Activated CD8-positive, alpha-beta memory T cell treated with anti-CD3 and anti-CD28 coated beads for 1 hour (primary cell): ENCODE measurements at places on chromosomes 7 and 10.

- no peak for DNase-seq
Observed at GRCh38 chr7:10474048-10474447, 499.6 kb upstream of the PHF14 start.

DNA sequence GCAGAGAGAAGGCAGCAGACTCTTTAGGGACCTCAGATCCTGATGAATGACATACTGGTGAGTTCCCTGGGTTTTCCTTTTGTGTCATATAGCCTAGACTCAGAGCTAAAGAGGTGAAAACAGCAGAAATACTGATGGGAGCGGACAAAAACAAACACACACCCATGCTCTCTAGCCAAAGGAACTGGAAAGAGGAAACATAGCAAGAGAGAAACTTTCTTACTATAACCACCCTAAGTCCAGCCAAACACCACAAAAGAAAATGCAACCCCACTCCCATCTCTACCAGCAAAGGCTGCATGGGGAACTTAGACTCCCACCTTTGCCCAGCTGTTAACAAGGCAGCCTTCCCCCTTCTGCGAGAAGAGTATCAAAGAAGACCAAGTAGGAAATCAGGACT is 16.3 kb downstream of the GSAP start:
- DNase-seq, result no peak

DNA sequence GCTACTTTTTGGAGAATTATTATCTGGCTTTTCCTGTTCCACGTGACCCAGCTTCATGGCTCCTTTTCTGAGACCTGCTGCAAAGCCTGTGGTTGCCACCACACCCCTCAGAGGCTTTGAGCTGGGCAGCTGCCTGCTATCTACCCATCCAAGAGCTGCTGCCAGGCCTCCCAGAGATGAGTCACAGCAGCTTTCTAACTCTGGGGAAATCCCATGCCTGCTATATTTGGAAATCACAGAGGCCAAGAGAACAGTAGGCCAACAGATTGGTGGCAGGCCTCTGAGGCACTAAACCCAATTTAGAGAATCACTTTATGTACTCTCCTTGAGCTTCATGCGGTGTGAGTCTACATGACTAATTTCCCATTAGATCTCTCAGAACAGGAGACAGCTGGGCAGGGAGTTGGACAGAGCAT is 35.2 kb downstream of the SGCE start:
- DNase-seq, result no peak

DNA sequence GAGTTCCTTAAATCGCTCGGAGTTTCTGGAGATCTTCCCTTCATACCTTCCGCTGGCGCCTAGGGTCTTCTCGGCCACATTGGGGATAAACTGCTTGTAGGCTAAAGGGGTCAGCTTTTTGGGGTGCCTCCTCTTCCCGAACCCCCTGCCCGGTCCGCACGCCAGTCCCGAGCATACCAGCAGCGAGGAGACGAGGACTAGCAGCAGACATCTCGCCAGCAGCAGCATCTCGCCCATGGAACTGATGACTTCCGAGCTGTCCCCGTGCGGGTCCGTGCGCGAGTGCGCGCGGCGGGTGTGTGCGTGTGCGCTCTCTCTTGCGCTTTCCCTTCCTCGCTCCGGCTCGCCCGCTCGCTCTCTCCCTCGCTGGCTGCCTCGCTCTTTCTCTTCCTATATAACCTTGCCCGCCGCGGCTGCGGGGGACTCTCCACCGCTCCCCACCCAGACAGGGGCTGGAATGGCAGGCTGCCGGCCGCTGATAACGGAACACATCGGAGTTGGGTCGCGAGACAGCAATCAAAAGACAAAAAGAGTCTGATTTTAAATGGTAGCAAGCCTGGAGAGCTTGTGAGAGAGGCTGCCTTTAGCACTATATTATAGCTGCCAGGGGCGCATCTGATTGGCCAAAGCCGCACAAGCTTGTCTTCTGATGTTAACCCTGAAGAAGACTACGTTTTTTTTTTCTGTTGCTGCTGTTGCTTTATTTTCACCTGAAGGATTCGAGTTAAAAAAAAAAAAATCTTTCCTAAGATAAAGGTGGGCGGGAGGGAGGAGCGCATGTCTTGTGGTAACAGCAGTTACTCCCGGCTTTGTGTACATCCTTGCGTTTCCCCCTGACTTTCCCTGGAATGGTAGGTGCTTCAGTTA is at the start of gene SHH:
TSS of gene SHH (minus strand) at position 569 of the 867 bp plus-strand sequence. CDS start at position 228, 341 bp downstream.
- no peak for DNase-seq

DNA sequence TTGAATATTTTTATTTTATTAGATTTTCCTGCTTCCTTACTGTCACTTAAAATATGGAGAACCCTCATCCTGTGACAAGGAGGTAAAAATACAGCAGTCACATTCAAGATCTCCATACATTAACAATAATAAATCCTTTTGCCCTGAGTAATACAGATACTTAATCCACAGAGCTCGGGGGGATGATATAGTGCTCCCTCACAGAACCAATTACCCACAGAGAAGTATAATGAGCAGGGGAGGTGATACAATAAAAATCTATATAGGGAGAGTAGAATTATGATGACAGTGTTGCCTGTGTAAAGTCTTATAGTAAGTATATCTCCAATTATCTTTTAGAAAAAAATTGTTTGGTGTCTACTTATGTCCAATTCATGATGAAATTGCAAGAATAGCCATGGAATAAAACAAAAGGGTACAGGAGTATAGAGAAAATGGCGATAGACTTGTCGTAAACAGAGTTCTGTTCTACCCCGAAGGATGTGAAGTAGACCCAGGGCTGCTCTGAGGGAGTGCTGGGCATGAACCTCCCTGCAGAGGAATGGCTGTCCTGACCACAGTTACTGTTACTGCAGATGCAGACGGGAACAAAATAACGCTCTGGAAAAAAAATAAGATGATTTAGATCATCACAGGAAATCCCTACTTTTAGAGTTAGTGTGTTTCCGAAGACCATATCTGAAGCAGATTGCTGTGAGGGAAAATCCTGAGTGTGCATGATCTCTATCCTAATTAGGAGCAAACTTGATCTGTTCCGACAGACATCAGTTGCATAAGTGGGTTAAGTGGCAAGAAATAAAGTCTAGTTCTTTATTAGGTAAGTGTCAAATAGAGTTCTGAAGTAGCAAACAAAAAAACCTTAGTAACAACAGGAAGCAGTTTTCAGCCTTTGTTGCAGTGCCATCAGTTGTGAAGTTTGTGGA is 123.7 kb downstream of the KAT6B start:
- DNase-seq, result no peak

DNA sequence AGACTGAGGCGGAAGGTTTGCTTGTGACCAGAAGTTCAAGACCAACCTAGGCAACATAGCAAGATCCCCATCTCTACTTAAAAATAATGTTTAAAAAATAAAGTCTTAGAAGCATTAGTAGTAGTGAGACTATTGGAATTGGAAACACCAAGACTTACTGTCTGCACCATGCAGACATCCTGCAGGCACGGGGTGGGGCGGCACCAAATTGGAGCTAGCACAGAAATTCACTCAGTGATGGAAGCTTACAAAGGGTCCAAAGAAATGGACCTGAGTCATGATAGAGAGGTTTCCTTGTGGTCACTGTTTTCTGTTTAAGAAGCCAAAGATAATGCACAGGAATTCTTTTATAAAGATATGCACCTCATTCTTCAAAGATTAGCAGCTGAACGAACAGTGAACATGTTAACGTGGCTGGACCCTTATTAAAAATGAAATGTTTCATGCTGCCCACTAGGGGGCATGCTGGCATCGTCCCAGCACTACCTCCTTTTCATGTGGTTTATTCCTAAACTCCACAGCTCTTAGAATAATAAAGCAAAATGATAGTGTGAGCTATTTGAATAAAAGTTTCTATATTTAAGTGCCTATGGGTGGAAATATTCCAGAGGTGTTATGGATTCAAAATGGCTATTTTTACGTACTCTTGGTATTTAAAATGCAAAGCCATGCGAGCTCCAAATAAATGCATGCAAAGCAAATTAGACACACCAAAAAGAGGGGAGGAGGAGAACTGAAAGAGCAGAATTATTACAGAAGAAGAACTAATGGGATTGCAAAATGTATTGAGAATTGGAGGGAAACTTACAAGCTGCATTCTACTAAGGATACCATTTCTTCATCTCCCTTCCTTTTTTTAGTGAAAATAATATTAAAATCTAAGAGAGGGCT is 28.6 kb downstream of the PDSS1 start:
- peak; percentile 23 for DNase-seq

GRCh38 chr10:48215486-48216203 is 58.9 kb downstream of the FRMPD2 start:
- no peak for DNase-seq

- DNase-seq, result no peak
Observed at GRCh38 chr7:30963842-30964241, at the start of gene GHRHR. TSS of gene GHRHR (plus strand) at chr7:30963953. CDS start at chr7:30964069, 116 bp downstream.

GRCh38 chr10:69734416-69734796 is 67.3 kb upstream of the COL13A1 start:
- no peak for DNase-seq

GRCh38 chr10:51530541-51530940 is 168.9 kb downstream of the CSTF2T start:
- DNase-seq, result no peak

- DNase-seq, result no peak
Observed at GRCh38 chr10:84605802-84606201, 277.4 kb downstream of the CCSER2 start.

GRCh38 chr10:89304446-89304845 is 2.6 kb downstream of the IFIT2 start:
- no peak for DNase-seq

- DNase-seq, result no peak
Observed at GRCh38 chr7:127997226-127997922, 33.9 kb downstream of the LRRC4 start.

DNA sequence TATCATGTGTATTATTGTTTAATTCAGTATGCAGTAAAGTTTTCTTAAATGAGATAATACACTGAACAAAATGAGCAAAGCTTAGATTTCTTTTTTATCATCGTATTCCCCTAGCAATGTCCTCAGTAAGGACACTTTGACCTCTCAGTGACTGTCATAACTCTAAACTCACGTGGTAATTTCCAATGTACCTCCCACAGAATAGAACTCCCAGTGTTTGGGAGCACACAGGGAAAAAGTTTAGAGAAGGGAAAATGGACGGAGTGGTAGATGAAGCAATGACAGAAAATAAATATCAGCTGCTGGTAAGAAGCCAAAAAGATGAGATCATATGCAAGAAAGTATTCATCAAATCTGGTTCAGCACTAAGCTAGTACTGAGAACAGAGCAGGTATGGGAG is 758.6 kb upstream of the KCND2 start:
- DNase-seq, result no peak

GRCh38 chr7:158362001-158362400 is 225.6 kb downstream of the PTPRN2 start:
- DNase-seq, result no peak

DNA sequence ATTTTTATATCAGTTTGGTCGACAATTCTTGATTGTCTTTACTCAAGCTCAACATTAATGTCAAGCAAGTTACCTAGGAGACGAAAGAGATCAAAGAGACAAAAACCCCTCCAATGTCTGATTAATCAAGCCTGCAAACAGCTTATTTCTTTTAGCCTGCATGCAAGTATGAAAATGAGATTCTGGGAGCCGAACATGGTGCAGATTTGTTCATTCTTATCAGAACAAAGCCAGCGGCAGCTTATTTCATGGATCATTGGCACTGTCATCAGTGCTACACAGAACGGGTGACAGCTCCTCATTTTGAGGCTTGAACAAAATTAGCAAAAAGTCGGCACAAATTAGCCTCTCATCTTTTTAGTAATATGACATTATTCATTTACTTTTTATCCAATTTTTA is 26.5 kb downstream of the FAM204A start:
- DNase-seq, result no peak

GRCh38 chr10:121232494-121232893 is 365.8 kb downstream of the FGFR2 start:
- no peak for DNase-seq

GRCh38 chr7:148699024-148699781 is 500 bp downstream of the CUL1 start:
- DNase-seq, result peak; percentile 29

DNA sequence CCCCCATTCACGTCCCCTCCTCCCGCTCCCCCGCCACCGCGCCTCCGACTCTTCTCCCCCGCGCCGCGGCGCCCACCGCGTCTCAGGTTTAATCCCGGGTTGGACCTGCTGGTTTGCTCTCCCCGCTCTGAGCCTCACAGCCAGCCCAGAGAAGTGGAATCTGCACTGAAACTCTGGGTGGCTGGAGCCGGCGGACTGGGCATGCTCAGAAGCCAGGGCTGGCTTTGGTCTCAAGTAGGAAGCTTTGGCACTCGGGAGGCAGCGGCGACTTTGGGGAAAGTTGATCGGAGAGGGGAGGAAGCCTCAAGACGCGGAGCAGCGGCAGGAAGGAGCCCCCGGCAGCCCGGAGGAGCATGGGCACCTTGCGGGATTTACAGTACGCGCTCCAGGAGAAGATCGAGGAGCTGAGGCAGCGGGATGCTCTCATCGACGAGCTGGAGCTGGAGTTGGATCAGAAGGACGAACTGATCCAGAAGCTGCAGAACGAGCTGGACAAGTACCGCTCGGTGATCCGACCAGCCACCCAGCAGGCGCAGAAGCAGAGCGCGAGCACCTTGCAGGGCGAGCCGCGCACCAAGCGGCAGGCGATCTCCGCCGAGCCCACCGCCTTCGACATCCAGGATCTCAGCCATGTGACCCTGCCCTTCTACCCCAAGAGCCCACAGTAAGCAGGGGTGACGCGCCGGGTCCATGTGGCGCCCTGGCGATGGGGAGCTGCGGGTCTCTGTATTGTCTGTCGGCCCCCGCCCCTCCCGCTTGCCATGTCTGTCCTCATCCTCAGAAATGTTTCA is at the start of gene PRKG1:
TSS of gene PRKG1 (plus strand) at position 250 of the 791 bp plus-strand sequence.
- no peak for DNase-seq

- no peak for DNase-seq
Observed at GRCh38 chr10:109831846-109832245, 91.5 kb downstream of the XPNPEP1 start.

DNA sequence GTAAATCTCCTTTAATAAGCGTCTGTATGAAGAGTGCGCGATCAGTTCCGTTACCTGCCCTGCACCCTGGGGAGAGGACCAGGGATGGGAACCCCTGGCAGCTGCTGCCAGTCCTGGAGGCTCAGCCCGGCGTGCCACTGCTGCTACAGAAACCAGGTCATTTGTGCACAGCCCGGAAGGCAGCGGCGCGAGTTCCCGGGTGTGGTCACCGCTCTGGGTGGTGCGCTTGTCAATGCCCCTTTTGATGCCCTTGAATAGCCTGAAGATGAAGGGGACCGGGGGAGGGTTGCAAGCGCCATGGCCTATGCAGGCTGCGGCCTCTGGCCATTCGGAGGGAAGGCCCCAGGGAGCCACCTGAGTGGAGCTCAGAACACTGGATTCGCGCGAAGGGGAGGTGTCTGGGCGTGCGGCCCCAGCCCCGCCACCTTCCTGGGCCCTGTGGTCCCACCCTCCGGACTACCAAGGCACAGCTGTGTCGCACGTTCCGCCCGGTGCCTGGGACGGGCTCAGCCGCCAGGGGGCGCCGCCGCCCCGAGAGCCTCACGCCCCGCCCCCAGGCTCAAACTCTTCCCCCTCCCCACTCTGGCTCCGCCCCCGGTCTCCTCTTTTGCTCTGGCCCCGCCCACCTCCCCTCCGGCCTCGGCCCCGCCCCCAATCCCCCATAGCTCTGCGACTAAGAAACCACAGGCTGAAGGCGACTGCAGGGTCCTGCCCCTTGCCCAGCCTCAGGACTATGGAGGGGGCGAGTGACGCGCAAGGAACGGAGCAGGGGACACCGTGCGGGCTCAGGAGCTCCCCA is 16.5 kb downstream of the AP5Z1 start:
- peak; percentile 72 for DNase-seq
